Activated naive CD4-positive, alpha-beta T cell treated with anti-CD3 and anti-CD28 coated beads, Interleukin-2, amount 50 U/mL, for 72 hours (primary cell): ENCODE measurements at places on chromosomes 11 and 22.
A peak's percentile ranks its signal among the peaks of the same experiment; 100 is the strongest.

DNA sequence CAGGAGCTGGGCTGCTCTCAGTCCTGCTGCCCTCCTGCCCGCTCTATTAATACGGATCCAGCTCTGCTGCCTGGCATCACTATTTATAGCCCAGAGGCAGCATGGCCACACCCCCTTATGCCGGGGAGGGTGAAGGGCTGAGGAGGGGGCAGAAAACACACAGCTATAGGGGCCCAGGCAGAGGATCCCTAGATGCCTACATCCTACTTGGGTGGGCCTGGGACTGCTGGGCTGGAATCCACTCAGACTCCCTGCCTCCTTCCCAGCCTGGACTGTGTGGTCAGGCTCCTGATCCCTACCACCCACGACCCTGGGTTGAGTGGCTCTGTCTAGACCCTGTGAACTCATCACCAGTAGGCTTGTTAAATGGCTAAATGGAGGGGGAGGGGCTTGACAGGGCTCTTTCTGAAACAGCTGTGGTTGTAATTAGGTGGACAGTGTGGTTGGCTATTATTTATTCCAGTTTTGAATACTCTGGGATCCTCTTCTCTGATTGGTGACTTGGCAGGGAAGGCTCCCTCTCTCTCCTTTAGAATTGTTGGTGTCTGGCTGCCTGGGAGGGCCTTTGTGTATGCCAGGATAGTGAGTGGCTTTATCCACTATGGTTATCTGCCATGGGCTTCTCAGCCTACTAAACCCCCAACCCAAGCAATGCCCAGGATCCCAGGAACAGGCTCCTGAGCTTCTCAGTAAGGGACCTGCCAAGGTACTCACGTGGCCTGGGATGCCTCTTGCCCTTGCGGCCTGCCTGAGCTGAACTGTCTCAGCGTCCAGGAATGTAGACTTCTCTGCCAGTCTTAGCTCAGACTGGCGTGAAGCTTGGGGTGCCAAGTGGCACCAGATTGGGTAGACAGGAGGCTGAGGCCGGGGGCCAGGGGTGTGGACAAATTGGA lies 15.2 kb downstream of the PHLDB1 start:
- no peak for DNase-seq

DNA sequence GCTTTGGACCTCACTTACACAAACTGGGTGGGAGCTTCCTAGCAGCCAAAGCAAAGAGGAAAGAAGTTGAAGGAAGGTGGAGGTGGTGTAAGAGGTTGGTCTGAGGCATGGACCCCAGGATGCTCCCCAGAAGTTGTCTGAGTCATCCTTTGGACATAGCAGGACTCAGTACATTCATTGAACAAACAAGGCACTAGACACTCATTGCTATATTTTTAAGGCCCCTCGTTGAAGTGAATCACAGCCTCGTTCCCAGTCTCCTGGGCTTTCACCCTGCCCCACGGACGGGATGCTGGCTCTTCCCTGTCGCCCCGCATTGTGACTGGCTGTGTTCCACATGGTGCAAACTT lies 95.9 kb upstream of the FGF3 start:
- no peak for DNase-seq

DNA sequence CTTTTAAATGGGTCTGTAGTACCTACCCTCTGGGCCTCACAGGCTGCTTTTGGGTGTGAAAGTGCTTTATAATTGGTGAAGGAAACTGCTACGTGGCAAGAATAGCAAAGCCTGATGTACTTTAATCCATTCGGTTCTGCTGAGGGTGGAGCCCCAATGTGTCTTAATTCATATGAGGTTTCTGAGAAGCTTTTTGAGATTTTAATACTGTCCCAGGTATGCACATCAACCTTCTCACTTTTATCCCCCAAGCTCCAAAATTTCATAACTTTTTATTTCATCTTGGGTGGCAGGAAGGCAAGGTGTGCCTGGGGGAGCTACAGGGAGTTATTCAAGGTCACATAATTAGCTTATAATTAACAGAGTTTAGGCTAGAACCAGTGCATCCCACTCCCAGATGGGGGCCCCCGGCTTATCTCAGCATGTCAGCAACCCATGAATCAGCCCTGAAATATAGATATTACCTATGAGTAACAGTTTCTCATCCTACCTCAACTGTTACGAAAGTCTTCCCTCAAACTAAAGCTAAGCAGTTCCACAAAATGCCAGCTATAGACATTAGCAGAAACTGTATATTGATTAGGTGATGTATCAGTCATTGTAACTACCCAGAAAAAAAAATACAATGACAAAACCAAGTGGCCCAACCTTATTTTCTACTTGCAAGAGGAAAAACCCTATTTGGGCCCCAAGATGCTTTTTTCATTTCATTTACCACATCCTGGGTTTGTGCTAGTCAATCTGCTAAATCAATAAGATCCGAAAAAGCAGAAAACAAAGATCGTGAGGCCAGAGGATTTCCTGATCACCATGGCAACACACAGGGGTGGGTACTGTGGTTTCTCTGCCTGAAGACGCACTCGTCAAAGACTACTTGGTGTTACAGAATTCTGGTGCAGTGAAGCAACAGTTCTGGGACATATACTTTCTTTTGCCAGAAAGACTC lies 26.7 kb downstream of the CD44 start:
- peak; percentile 80 for DNase-seq

DNA sequence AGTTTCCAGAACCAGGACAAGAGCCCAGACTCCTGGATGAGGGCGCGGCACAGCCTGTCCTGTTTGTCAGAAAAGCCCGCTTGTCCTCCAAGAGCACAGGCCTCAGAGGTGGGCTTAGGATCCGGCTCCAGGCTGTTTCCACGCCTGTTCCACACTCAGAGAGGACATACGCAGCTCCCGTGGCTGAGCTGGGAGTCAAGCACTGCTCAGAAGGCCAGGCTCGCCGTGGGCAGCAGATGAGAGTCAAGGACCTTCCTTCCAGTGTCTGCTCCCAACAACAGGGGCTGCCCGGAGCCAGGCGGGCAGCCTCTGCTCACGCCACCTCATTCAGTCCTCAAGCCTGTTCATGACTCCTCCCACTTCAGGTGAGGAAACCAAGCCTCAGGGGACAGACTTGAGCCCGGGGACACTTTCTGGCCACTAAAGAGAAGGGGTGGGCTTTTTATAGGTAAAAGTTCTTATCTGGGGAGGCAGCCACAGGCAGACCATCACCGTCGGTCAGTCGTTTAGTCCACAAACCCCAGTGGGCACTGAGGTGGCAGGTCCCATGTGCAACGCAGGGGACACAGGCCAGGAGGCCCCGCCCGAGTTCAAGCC lies 3.8 kb downstream of the CYB5R3 start:
- DNase-seq, result no peak

DNA sequence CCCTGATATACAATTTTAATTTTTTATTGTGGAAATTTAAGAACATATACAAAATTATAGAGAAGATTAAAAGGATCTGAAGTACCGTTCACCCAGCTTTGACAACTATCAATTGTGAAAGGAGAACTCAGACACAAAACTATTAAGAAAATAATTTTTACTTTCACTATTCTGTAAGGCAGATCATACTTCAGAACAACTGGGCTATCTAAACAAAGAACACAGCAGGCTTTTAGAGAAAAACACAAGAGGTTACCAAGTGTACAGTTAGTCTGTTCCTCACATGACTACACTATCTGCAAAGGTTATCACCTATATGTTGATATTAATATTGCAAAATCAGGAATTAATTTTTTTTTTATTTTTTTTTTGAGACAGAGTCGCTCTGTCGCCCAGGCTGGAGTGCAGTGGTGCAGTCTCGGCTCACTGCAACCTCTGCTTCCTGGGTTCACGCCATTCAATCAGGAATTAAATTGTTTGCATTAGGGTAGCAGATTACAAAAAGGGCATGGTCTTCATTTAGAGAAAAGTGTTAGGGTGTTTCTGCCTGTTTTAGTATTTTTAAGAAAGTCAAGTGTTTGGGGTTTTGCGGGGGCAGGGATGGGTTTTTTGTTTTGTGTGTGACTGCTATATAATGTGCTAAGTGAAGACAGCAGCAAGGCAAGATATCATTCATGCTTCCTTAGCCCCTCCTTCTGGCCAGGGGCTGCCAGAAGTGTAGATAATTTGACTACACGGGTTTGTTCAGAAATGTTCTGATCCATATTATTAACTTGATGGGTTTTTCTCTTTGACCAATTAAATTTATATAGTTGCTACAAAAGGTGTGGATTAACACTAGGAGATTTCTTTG lies 27.6 kb upstream of the SIK2 start:
- no peak for DNase-seq

GRCh38 chr11:70536051-70536877 lies 137.9 kb downstream of the CTTN start:
- DNase-seq, result no peak

DNA sequence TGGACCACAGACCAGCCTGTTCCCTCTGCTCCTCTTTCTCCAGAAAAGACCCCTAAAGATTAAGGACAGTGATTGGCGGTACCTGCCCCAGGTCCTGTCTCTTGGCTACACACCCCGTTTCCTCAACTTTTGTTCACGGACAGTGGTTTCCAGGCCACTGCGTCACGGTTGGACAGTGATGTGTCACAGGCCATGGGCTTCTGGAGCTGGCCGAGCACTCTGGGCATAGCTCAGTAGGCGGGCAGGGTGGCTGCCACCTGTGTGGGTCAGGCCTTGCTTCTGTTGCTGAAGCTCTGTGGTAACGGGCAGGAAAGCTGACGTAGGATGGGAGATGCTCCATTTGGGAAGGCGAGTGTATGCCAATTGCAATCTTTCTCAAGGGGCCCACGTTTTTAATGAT lies 13.6 kb downstream of the TUB start:
- no peak for DNase-seq
